ENCODE measurements at places on chromosomes 6 and 20. TPM values are rescaled to one million over a fixed set of nuclear protein-coding genes. Genes with fewer than 3 reads are reported as not detected.

The TP53TG5 gene
- total RNA-seq, result not detected

The CRISP3 gene
- total RNA-seq, result not detected

The COL9A1 gene
- not detected for total RNA-seq

The C20orf202 gene
- total RNA-seq, result 0.17 TPM

The TRIM31 gene
- total RNA-seq, result not detected

The MICB gene
- 7.5 TPM for total RNA-seq
